ELR (cell line): ENCODE measurements at places on chromosomes 12 and 14.
A peak's percentile ranks its signal among the peaks of the same experiment; 100 is the strongest.

DNA sequence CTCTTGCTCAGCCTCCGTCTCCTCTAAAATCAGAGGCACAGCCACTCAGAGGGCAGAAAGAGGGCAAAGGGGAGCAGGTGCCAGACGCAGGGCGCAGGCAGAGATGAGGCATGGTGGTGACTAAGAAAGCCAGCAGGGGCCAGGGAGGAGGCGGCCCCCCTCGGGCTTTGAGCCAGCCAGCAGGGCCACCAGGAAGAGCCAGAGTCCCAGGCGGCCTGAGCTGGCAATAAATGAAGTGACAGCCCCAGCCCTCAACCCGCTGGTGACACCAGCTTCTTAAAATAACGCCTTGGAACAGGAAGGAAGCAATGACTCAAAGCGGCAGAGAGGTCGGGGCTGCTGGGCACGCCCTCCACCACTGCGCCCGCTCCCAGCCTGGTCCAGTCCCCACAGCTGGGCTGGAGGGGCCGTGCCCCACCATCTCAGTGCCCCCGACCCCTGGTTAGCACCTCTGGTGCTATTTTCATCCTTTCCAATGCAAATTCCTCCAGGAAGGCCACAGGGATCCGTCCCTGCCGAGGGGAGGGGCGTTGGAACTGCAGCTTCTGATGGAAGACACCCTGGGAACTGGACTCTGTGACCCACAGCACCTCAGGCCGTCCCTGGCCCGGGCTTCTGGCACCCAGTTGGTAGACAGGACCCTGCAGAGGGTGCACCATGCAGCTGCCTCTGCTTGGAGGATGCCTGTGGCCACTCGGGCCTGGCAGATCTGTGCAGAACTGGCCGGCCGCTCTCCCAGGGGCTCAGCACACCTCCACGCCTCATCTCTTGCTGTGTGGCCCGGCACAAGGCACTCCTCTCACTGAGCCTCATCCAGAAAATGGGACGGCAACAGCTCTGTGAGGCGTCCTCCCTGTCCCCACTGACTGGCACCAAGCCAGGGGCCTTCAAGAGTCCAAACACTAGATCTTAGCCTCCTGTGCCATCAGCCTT lies 113.7 kb downstream of the NCOR2 start:
- DNase-seq: peak; percentile 79

DNA sequence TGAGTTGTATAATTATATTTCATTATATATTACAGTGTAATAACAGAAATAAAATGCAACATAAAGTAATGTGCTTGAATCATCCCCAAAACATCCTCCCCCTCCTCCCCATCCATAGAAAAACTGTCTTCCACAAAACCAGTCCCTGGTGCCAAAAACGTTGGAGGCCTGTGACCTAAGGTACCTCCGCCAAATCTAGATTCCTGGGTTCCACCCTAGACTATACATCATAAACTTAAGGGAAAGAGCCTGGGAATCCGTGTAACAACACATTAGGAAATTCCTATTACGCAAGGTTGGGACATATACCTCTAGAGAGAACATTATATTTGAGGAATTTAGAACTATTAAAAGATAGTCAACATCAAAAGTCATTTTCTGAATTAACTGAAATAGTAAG lies 38.0 kb downstream of the SPPL3 start:
- no peak for DNase-seq

DNA sequence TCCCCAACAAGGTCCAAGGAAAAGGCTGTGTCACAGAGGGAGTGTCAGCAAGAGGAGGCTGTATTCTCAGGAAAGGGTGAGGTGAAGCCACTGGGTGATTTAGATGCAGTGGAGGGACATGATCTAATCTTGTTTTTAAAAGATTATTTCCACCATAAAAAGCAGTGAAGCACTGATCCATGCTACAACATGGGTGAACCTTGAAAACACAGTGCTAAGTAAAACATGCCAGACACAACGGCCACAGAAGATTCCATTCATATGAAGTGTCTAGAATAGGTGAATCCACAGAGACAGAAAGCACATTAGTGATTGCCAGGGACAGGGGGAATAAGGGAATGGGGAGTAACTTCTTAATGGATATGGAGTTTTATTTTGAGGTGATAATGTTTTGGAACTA lies 12.8 kb downstream of the RITA1 start:
- DNase-seq: peak; percentile 41

GRCh38 chr14:31291210-31291609 lies 83.6 kb upstream of the HECTD1 start:
- DNase-seq: no peak

- no peak for DNase-seq
Observed at GRCh38 chr12:6187948-6188793, 12.0 kb upstream of the CD9 start.

- DNase-seq: no peak
Observed at GRCh38 chr12:79155683-79156082, 291.1 kb downstream of the SYT1 start.

- no peak for DNase-seq
Observed at GRCh38 chr14:72649603-72650227, 244.2 kb downstream of the DPF3 start.

DNA sequence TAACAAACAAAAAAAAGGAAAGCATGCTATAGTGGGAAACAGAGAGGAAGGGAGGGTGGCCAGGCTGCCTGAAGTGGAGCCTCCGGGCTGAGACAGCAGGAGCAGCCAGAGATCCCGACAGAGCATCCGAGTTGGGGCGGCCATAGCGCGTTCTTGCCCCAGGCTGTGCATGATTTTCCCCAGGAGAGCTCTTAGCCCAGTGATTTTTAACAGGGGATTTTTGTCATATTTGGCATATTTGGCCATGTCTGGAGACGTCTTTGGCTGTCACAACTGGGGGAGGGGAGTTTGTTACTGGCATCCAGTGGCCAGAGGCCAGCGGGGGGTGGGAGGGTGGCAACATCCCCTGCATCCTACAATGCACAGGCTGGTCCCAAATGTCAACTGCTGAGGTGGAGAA lies 23.6 kb downstream of the BDKRB1 start:
- DNase-seq: no peak

GRCh38 chr12:116015525-116015924 lies 262.0 kb downstream of the MED13L start:
- DNase-seq: peak; percentile 61

DNA sequence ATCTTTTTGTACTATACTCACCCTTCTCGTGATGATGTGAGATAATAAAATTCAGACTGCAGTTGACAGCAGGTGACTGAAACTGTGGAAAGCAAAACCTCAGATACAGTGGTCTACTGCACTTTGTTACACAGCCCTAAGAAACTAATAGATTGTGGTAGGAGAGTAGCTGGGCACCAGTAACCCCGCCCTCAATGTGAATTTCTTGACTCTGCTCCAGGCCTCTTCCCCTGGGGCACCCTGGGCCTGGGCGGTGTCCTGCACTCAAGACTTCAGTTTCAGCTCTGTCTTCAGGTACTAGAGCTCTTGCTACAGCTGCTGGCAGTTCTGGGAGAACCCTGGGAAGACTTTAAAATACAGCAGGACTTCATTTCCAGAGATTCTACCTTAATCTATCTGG lies 197.6 kb upstream of the AVPR1A start:
- DNase-seq: no peak

GRCh38 chr12:19971361-19972280 lies 396.7 kb upstream of the PDE3A start:
- no peak for DNase-seq

DNA sequence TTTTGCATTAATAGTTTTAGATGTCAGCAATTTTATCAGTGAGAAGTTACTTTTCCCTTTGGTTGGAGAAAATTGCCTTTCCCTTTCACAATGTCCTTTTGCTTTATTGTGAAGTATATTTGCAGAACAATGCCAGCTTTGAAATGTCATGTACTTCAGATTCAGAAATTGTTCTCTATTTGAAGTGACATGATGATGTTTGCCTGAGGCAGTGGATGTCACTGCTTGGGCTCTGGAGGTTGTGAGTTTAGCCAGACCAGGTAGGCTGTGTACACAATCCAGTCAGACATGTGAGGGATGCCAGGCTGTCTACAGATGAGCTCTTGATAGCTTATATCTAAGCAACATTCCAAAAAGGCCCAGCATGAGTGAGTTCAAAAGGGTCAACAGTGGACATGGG lies 451.9 kb upstream of the FBXO33 start:
- no peak for DNase-seq
